ENCODE measurements at places on chromosomes 11 and 22.

- no peak for DNase-seq
Measured at GRCh38 chr11:9834291-9834690, 170.4 kb downstream of the SWAP70 start.

DNA sequence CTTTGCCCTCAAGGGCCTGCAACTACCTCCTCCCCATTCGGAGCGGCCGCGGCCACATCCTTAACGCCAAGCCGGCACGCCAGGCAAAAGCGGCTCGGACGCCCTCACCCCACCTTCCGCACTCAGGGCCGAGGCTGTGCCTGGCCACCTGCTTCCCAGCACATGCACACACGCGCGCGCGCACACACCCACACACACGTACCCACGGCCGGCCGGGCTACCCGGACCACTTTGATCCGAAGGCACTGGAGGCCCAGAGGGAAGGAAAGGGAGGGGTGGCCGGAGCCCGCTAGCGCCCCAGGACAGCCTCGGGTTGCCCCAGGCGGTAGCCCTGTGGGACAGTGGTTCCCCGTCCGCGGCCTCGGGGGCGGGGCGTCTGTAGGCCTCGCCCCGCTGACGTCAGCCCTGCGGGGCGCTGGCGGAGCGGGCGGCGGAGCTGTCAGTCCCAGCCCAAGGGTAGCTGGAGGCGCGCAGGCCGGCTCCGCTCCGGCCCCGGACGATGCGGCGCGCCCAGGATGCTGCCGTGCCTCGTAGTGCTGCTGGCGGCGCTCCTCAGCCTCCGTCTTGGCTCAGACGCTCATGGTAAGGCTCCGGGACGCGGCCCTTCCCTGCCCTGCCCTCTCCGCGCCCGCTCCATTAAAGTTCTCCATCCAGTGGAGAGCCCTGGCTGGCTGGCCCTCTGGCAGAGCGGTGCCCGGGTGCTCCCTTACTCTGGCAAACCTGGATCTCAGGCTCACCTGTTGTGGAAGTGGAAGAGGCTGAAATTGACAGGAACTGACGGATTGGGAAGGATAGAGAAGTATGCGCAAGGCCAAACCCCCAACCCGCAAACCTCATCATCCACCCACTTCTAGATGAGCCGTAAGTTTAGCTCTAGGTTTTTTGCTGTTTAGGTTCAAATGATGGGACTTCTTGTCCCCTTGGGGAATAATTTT lies at the start of gene IL10RA:
Gene IL10RA, plus strand, starts transcription at position 442 of the 935 bp plus-strand sequence. Its CDS starts 74 bp downstream, at position 516.
- peak; percentile 71 for DNase-seq

- no peak for DNase-seq
Measured at GRCh38 chr11:72002841-72003775, 4.4 kb downstream of the IL18BP start.

DNA sequence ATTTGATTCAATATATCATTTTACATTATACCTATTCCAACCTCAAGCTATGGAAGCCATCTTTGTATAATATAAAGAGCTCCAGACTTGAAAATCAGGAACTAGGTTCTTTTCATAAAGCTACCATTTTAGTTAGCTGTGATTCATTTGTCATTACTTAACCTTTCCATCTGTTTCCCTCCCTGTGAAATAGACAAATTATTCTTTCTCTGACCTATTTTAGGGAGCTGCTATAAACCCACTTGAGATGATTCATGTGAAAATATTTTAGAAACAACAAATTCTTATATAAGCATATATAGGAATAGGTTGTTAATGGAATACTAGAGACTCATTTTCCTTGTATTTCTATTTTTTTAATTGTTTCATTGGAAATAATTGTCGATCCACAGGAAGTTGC lies 1012.1 kb downstream of the OPCML start:
- DNase-seq = no peak

- DNase-seq = no peak
Measured at GRCh38 chr11:69374110-69374945, 80.4 kb downstream of the MYEOV start.

DNA sequence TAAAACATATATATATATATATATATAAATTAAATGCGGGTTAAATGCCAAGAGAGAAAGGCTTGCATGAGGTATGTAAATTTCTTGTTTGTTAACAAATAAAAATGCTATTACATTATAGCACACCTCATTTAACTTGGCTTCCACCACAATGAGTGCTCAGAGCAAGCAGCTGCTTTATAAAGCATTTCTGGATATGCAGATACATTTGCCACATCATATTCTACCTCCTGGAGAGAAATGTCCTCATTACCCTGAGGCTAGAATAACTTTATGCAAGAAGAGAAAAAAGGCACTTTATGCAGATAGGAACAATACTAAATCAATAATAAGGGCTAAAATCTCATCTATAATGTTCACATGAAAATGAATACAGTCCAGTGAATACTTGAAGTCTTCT lies 181.7 kb upstream of the CCDC90B start:
- no peak for DNase-seq

- no peak for DNase-seq
Measured at GRCh38 chr22:29689206-29689879, 30.5 kb upstream of the CABP7 start.

DNA sequence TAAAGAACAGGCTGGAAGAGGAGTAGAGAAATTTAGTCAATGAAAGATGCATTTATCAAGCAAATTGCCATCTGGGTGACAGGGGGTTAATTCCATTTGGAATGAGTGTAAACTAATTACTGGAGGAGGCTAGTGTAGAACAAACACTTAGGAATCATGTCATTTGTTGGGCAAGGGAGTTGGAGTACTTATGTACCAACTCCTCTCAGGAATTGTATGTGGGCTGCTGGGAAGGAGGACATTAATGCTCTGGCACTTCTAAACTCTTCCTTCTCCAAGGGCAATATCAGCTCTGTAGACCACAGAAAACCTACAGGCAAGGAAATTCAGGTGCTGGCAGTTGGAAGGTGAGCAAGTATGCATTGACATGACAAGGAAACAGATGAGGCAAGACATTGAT lies 141.0 kb downstream of the MSANTD4 start:
- no peak for DNase-seq

DNA sequence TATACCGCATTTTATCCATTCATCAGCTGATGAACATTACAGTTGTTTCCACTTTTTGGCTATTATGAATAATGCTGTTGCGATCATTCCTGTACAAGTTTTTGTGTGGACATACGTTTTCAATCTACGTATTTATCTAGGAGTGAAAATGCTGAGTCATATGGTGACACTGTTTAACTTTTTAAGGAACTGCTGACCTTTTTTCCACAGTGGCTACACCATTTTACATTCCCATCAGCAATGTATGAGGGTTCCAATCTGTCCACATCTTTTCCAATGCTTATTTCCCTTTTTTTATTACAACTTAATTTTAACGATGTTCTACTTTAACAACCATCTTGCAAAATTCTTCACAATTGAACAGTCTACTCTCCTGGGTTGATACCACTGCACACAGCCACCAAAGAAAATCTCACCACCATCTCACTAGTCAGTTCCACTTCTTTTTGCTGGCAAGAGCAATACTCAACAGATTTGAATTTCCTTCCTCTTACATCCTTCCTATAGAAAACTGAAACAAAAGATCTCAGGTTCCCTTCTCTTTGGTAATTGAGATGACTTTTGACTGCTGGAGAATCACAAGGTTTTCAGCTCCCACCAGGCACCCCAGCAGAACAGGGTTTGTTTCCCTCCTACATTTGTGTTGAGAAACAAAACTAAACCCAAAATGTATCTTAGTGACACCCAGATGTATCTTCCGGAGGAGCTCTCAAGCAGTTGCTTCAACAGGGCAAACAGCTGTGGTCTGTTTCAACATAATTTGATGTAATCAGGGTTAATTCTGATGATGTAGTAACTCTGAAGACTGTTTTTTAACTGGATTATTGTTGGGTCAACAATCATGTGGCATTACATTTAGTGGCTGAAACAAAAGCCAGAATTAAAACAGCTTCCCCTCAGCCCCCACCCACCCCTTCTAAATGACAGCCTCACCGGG lies 7.0 kb upstream of the GAB2 start:
- no peak for DNase-seq

- DNase-seq = no peak
Measured at GRCh38 chr11:35798423-35798822, 135.8 kb downstream of the TRIM44 start.

DNA sequence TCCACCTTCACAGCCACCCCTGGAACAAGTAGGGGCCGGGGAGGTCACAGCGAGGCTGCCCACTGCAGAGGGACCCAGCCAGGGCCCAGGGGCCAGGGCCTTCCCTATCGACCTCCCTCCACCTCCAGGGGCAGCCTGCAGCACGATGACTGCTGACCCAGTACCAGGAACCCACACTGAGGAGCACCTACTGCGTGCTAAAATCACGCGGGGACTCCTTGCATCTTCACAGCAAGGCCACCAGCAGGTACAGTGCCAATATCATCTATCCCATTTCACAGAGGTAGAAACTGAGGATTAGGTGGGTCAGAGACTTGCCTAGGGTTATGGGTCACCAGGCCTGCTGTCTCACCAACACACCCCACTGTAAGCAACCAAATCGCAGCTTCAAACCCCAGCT lies 14.6 kb downstream of the MACROD1 start:
- DNase-seq = no peak

DNA sequence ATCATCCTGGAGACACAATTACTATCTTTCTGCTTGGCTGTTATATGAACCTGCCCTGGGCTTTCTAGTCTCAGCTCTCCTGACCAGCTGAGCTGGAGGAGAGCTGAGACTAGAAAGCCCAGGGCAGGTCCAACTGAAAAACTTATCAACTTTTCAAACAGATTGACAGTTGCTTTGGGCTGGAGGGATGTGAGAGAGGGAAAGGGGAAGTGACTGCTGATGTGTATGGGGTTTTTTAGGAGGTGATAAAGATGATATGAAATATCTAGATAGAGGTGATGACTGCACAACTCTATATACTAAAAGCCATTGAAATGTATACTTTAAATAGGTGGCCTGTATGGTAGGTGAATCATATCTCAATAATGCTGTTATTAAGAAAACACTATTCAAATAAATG lies 60.2 kb upstream of the CHRM4 start:
- no peak for DNase-seq

DNA sequence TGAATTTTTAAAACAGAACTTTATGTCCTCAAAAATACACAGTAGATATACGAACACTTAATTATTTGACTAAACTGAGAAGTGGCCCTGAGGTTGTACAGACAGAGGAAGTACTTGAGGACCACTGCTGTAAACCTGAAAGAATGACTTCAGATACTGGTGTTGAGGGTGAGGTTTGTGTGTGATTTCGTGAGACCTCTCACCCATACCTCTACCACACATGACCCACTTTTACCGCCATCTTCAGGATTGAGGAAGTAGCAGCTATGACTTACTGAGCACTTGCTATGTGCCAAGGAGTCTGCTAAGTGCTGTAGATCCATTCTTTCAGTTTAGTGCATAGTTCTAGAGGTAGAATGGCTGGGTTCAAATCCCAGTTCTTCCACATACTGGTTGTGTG lies 21.9 kb downstream of the MMP13 start:
- no peak for DNase-seq

GRCh38 chr11:64036087-64037026 lies 626 bp downstream of the FLRT1 start:
- no peak for DNase-seq

DNA sequence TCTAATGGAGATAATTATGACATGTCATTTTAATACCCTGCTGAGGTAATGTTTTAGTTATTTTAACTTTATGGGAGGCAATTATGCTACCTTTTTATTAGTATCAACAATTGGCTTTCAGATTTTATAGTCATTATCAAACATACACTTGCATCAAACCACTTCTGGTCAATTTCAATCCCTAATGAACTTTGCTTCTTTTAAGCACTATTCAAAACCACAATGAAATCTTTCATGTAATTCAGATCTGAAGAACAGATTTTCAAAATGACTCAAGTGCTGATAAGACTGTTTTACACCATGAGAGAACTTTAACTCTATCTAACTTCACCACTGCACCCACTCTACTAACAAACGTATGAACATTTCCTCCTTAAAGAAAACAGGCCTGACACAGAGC lies 25.9 kb upstream of the CCDC34 start:
- DNase-seq = no peak

DNA sequence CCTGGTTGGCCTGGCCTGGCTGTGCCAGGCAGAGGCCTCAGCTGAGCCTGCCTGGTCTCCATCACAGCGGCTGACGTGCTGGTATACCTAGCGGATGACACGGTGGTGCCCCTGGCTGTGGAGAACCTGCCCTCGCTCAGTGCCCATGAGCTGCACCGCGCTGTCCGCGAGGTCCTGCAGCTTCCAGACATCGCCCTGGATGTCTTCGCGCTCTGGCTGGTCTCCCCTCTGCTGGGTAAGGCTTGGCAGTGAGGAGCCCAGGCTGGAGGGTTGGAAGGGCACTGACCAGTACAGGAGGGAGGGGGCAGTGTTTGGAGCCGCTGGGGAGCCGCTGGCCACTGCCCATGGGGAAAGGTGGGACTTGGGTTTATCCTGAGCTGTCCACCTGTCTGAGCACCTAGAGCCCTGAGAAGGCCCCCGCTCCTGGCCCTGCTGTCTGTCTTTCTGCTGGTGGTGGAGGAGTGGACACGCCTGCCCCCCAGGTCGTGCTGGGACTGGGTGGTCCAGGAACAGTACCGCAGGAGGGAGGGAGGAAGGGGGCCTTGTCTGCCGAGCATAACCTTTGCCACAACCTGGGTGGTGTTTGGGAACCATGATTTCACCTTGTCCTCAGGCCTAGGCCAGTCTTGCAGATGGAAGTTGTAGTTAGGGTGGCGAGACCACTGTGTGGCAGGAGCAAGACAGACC lies 3.0 kb downstream of the FRMD8 start:
- DNase-seq = no peak

DNA sequence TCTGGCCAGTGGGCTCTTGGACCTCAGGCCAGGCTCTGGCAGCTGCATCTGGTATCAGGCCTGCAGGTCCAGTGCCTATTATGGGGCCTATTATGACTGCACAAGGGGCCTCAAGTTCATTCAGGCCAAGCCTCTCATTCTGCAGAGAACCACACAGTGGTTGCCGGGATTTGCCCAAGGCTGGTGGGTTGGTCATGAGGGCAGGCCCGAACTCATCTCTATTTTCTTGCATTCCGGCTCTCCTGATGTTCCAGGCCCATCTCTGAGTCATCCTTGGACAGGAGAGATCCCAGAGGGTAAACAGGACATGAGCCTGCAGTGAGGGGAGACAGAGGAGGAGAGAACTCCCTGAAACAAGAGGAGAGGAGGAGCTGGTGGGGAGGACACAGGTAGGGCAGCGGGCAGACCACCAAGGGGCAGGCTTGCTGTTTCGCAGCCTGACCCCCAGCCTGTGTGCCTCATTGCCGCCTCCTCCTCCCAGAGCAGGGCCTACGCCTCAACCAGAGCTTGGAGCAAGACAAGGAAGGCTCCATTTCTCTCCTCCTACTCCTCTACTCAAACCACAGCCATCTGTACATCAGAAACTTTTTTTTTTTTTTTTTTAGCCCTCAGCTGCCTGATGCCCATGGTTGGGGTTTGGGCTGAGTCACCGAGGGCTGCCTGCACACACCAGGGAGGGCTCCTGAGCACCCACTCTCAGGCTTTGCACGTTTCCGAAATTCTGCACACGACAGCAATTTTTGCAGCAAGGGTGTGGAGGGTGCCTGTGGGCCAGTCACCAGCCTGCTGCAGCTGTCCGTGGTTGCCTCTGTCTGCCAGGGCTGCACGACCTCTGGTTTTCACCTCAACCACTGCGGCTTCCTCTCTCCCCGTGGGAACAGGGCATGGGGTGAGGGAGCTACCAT lies 12.7 kb upstream of the TREH start:
- peak; percentile 40 for DNase-seq
